ENCODE measurements at places on chromosomes 11 and 22.

DNA sequence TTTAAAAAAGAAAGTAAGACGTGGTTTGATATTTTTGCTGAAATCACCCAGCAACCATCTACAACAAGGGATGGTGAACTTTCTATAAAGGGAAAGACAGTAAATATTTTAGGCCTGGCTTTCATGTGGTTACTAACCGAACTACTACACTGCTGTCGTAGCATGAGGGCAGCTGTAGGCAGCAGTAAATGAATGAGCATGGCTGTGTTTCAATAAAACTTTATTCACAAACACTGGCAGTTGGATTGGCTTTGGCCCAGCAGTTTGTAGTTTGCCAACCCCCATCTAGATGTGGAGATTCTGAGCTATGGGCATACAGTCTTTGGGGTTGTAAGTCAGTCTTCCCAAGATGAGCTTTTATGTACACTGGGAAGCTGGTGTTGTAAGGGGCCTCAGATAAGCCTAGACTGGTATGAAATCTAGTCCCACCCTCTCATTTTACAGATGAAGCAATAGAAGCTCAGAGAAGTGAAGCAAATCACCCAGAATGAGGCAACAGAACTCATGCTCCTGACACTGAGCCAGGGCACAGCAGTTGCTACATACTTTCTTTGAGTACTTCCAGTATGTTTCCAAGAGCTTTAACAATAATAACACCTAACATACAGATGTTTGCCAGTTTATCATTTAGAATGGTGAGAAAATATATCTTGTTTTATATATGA is 204.4 kb downstream of the ADAMTS15 start:
- peak; percentile 60 for DNase-seq

DNA sequence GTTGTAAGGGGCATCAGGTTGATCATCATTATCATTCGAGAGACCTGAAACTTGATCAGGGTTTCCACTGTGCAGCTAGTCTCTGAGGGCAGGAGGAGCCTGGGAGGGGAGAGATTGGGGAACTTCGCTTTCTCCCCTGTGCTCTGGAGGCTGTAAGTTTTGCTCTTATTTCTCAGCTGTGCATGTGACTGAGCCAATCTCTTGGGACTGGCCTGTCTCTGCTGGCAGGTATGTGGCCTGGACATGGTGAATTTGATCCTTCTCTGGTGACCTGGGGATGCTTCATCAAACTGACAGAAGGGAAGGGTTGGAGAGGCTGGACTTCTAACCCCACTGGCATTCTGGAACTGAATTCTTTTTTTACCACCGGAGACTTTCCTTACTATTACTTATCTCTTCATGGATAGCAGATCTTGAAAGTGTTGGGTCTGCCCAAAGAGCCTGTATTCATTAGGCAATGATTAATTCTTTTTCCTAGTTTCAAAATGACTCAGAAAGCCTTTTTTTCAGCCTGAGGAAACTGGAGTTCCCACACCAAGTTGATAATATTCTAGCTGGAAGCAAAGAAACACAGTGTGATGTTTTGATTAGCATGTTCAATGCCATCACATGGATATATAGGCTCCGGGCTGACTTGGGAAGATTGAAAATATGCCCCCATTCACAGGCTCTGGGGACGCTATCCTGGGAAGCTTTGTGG is 36.5 kb downstream of the TSPAN18 start:
- no peak for DNase-seq

GRCh38 chr11:94574193-94574961 is 7.2 kb downstream of the PIWIL4 start:
- DNase-seq, result peak; percentile 31

DNA sequence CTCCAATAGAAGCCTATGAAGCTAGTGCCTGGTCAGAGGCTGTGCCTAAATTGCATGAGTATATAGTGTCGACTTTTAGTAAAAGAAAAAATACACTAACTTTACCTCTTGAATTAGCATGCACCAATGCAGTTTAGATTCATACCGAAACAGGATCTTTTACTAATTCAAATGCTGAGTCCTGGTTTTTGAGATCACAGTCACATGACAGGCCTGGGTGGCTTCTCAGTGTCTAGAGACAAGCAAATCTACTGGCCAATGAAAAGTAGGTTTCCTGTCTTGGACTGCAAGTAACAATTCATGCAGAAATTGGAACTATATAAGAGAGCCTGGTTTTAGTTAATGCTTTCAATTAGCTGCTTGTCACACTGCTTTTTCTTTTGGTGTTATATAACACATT is 7.2 kb downstream of the ARHGEF12 start:
- no peak for DNase-seq

GRCh38 chr11:119166368-119167076 is 2.0 kb upstream of the NLRX1 start:
- DNase-seq, result peak; percentile 68

DNA sequence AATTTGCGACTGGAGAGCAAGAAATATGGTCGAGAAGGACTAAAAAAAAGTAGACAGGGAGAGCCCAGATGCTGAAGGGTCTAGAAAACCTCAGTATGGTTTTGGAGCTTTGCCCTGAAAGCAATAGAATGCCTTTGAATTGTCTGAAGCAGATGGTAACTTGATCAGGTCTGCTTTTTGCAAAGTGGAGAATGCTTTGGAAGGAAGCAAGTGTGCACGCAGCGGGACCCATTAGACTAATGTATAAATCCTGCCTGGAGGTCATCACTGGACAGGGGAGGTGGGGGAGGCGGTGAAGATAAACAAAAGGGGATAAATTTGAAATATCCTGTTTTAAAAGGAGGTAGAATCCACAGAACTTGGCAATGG is 757 bp upstream of the HINFP start:
- DNase-seq, result peak; percentile 31

- DNase-seq, result peak; percentile 73
These were observed 5.2 kb downstream of the FXYD2 start for GRCh38 chr11:117819096-117820040.

- no peak for DNase-seq
These were observed 27.0 kb downstream of the CSTF3 start for GRCh38 chr11:33134276-33134675.

DNA sequence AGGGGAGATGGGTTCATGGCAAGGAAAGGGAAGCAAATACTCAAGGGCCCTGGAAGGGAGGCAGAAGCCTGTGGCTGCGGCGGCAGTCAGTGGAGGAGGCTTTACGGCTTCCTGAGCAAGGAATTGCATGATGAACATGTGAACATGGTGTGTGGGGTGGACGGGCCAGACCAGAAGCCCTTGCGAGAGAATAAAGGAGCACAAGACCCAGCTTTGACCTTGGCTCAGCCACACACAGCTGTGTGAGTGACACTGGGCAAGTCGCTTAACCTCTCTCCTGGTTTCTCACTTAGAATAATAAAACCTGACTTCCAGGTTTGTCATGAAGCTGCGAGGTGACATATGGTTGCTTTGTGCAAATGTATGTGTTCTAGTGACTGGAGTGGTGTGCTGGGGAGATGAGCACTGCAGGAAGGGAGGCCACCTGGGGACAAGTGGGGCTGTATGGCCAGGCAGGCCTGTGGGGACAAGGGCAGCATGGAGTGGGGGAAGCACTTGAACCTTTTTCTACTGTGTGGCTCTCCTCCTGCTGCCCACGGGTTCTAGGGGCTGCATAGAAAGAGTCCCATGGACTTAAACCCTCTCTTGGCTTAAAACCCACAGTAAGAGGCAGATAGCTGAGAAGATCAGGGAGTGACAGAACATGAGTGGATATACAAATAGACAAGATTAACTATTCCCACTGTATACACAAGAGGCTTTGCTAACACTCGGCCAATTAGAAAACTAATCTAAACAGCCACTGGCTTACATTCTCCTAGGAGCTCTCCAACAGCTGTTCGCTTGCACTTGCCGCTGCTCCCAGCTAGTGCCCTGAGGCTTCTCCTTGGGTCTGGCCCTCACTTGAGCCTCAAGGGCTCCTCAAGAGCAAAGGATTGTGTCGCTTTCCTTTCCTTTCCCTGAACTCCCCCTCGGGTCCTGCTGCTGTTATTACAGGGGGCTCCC is 67.3 kb upstream of the CDON start:
- DNase-seq, result no peak

DNA sequence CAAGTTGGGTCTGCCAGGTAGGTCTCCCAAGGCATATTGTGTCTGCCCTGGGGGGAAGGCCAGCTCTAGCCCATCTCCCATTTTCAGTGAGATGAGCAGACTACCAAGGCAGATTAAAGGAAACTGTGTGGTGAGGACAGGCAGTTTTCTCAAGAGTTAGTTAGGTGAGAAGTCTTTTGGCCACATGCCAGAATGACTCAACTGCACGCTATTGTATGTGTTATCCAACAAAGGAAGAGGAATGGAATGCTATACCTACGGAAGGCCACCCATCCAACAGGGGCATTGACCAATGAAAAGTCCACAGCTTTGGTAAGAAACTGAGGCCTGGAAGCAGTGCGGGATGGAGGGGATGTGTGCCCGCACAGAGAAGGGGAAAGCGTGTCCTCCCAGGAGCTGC is 941.7 kb downstream of the NTM start:
- peak; percentile 21 for DNase-seq

DNA sequence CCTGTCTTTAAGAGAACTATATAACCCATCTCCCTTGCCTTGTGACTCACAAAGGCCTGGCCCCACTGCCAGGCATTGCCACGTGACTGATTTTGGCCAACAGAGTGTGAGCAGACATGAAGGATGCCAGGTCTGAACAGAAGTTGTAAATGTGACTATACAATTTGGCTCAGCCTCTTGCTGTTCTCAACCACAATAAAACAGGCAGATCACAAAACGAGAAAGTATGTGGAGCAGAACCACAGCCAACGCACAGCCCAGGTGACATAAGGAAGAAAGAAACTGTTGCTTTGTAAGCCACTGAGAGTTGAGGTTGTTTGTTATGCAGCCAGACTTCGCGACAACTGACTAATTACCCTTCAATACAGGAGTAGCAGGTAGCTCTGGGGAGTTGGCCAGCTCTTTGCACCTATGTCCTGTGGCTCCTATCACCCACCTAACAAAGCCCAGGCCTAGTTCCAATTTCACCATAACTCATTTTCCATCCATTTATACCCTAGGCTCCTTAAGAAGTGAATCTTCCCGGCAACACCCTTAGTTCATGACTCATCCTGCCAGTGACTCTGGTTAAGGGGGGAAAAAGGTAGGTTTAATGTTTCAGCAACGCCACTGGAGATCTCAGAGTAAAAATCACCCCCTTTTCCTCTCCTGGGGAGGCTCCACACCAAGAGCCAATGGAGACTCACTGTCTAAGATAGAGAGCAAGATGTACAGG is 53.7 kb downstream of the GALNT18 start:
- no peak for DNase-seq

Measured in AG08396 (cell line).